ENCODE measurements at places on chromosomes 7 and 10. TPM values are rescaled to one million over a fixed set of nuclear protein-coding genes. Genes with fewer than 3 reads are reported as not detected.
A peak's percentile ranks its signal among the peaks of the same experiment; 100 is the strongest.

DNA sequence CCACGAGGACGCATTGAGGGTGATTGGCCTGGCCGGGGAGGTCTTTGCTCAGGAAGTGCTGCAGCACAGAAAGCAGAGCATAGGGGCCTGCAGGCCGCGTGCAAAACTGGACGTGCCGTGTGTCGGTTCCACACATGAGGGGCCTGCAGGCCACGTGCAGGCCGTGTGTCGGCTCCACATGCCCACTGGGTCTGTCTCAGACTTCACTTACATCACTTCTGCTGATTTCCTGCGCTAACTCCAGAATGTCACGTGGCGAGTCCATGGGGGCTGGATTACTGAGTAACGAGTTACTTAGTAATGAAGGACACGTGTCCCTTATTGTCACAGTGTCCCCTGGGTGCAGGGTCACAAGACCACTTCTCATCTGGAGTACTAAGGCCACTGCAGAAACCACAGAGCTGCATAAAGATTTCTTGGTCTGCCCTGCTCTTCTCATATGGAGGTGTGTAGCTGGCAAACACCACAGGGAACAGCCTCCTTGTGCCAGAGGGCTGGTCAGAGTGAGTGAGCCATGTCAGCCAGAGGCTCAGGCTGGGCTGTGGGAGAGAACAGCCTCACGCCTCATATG, 60.8 kb downstream of the GDI2 start:
- no peak for DNase-seq
- no peaks in the 10 kb centered on the region for H3K27me3 ChIP-seq
- H3K4me3 ChIP-seq, result no peak overlapping the region

DNA sequence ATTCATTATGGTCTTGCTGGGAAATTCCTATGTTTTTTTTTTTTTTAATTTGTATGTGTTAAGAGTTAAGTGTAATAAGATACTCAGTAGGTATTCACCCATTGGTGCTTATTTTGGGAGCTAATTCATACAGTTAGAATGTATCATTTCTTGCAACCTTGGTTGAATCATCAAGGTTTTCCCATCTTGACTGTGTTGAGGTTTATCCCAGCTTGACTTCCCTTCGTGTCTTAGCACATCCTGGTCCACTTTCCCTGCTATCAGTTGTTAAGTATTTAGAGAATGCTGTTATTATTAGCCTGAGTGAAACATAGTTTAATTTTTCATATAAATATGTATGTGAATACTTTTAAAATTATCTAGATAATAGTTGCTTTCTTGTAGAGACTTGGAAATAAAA, 20.8 kb downstream of the RALA start:
- peaks cover 15% of the 10 kb centered on the region for H3K36me3 ChIP-seq
- no peak overlapping the region for H3K4me3 ChIP-seq
- H3K27me3 ChIP-seq, result no peaks in the 10 kb centered on the region
- no peak overlapping the region for H3K27ac ChIP-seq
- H3K4me1 ChIP-seq, result peaks cover 67% of the 10 kb centered on the region

DNA sequence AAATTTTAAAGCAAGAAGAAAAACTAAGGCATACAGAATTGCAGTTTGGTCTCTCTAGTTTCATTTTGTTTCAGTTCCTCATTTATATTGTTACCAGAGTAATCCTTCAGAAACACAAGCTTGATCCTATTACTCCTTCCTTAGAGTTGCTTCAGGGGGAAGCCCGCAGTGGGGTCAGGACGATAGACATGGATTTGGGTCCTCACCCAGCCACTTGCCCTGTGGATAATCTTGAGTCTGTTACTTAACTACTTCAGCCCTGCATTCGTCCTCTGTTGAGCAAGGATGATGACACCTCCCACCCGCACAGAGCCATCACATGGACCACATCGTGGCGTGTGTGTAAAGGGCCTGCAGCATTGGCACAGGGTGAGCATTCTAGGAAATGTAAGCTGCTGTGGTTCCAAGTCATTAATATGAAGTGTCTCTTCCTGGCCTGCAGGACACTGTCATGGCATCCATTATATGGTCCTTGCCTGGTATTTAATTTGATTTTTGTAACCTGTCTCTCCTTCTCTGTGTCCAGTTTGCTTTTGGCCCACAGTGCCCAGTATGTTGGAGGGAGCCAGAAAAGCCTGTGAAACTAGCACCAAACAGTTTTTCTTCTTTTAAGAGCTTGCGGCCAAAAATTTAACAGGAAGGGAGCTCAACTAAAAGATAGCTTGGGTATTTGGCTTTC, 111.2 kb downstream of the EEPD1 start:
- H3K27ac ChIP-seq, result no peak overlapping the region
- H3K36me3 ChIP-seq, result no peaks in the 10 kb centered on the region
- no peak overlapping the region for H3K4me3 ChIP-seq
- no peaks in the 10 kb centered on the region for H3K27me3 ChIP-seq

DNA sequence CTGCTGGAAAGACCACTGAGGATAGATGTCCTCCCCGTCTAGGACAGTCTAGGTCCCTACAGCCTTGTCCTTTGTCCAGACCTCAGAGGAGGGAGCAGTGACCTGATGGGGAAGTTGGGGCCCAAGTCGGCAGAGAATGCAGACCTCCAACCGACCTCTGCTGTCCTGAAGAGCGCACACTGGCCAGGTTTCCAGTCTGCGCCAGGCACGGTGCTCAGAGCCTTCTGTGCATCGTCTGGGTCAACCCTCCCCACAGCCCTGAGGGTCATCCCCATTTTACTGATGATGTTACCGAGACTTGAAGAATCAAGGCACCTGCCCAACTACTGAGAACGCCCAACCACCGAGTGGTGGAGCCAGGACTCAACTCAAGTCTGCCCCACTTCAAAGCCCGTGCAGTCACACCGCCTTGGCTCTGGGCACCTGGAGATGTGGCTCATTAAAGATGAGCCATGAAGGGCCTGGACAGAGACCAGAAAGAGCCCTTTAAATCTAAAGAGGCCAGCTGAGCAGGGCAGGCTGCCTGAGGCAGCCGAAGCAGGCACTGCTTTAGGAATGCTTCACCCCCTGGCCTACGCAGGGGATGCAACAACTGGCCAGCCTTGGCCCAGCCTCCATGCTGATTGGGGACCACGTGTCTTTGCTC, 4.4 kb downstream of the ITPRIP start:
- DNase-seq, result no peak
- no peaks in the 10 kb centered on the region for H3K27me3 ChIP-seq
- peaks cover 25% of the 10 kb centered on the region for H3K36me3 ChIP-seq
- H3K27ac ChIP-seq, result peak overlapping the region; percentile 85

DNA sequence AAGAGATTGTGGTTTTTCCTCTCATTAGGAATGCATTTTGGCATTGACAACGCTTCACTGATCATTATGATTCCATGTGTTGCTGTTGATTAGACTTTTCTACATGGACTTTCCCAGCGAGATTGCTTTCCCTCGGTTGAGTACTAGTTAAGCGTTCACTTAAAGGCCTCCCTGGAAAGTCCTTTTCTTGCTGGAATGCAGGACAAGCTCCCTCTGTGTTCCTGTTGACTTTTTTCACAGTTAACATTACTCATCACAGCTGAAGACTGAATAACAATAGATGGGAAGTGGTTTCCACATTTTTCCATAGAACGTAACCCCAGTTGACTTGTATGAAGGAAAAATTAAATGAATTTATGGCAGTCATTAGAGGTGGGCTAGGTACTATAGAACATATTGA, 2.6 kb upstream of the CAV1 start:
- no peaks in the 10 kb centered on the region for H3K36me3 ChIP-seq
- H3K4me1 ChIP-seq, result peaks cover 20% of the 10 kb centered on the region
- no peak overlapping the region for H3K4me3 ChIP-seq
- no peak for DNase-seq
- H3K27ac ChIP-seq, result no peak overlapping the region

Gene PLPP4
- not detected for total RNA-seq
